Activated CD8-positive, alpha-beta T cell treated with anti-CD3 and anti-CD28 coated beads, Interleukin-2, amount 10 ng/mL, durations not matched to agents 7 days and 5 days (primary cell): ENCODE measurements at places on chromosomes 7 and 10. TPM values are rescaled to one million over a fixed set of nuclear protein-coding genes. Genes with fewer than 3 reads are reported as not detected.

- H3K27ac ChIP-seq: no peak overlapping the region
- H3K4me1 ChIP-seq: peaks cover 36% of the 10 kb centered on the region
- H3K4me3 ChIP-seq: peak overlapping the region; percentile 37
- H3K36me3 ChIP-seq: peaks cover 7% of the 10 kb centered on the region
Observed at GRCh38 chr7:97020996-97021746, 3.5 kb downstream of the DLX5 start.

DNA sequence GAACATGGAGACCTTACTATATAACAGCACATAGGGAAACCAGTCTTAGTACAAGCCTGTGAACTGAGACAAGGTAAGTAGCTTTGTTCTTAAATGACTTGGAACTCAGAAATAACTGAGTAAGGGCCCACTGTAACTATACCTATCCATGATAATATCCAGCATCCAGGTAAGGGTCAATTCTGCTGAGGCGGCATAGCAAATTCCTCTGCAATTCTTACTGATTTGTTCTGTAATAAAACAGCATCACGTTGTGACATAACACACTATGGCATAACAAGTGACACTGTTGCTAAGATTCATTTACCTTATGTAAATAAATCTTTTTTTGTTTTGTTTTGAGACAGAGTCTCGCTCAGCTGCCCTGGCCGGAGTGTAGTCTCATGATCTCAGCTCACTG, 97.4 kb downstream of the JMJD1C start:
- peaks cover 5% of the 10 kb centered on the region for H3K36me3 ChIP-seq
- no peak overlapping the region for H3K27ac ChIP-seq
- DNase-seq: no peak
- H3K4me1 ChIP-seq: peaks cover 1% of the 10 kb centered on the region
- H3K27me3 ChIP-seq: no peaks in the 10 kb centered on the region

MORN4 gene
- total RNA-seq: 1.2 TPM

TMEM270 gene
- total RNA-seq: not detected

HYAL4 gene
- not detected for total RNA-seq

- no peak overlapping the region for H3K27ac ChIP-seq
- H3K4me3 ChIP-seq: no peak overlapping the region
- H3K4me1 ChIP-seq: no peaks in the 10 kb centered on the region
Observed at GRCh38 chr10:37436357-37436756, 311.0 kb downstream of the ANKRD30A start.

SPDYE5 gene
- total RNA-seq: not detected

GRCh38 chr7:25349283-25350017, 121.2 kb upstream of the NPVF start:
- no peak for DNase-seq
- no peak overlapping the region for H3K4me3 ChIP-seq
- no peak overlapping the region for H3K27ac ChIP-seq
- H3K4me1 ChIP-seq: no peaks in the 10 kb centered on the region
- no peaks in the 10 kb centered on the region for H3K36me3 ChIP-seq
